ENCODE measurements at places on chromosomes 1 and 21.

DNA sequence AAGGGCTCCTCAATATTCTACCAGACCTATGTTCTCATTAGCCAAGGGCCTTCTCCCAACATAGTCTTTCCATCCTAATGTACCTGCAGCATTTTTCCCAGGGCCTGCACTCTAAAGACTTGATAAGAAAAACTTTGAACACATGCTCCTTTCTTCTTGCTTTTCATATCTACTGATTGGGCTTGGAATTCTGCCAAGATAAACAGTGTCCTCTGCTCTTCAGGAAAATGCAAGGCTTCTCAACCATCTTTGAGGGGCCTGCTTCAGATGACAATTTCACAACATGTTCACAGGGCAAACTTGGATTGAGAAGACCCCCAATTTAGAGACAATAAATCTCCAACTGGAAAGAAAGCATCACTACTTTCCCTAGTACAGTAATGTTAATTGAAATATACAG, 25.8 kb upstream of the PPT1 start:
- DNase-seq = no peak

- DNase-seq = no peak
These were observed 420.9 kb downstream of the PRDM2 start for GRCh38 chr1:14120895-14121294.

DNA sequence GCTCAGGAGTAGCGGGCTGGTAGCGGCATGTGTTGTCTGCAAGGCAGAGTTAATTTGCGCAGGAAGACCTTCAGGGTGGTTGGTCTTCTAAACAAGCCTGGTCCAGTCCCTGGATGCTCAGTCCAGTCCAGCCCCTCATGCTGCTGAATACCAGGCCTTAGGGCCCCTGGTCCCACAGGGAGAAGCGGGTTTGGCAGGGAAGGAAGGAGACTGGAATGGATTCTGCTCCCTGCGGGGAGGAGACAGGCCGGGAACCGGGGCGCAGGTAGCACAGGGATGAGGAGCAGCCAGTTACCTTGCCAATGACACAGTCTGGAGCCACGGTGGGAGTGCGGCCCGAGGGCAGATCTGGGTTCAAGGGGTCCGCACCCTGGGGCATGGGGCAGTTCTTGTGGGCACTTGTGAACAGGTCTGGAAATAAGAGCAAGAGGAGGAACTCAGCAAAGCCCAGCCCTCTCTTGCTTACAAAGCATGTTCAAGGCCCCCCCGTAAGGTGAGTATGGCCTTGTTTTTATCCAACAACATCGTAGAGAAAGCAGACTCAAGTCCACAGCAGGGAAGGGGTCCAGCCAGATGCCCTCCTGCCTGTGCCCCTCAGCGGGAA, 10.1 kb downstream of the FAM131C start:
- no peak for DNase-seq

GRCh38 chr21:36337099-36337509, 17.1 kb downstream of the MORC3 start:
- no peak for DNase-seq

DNA sequence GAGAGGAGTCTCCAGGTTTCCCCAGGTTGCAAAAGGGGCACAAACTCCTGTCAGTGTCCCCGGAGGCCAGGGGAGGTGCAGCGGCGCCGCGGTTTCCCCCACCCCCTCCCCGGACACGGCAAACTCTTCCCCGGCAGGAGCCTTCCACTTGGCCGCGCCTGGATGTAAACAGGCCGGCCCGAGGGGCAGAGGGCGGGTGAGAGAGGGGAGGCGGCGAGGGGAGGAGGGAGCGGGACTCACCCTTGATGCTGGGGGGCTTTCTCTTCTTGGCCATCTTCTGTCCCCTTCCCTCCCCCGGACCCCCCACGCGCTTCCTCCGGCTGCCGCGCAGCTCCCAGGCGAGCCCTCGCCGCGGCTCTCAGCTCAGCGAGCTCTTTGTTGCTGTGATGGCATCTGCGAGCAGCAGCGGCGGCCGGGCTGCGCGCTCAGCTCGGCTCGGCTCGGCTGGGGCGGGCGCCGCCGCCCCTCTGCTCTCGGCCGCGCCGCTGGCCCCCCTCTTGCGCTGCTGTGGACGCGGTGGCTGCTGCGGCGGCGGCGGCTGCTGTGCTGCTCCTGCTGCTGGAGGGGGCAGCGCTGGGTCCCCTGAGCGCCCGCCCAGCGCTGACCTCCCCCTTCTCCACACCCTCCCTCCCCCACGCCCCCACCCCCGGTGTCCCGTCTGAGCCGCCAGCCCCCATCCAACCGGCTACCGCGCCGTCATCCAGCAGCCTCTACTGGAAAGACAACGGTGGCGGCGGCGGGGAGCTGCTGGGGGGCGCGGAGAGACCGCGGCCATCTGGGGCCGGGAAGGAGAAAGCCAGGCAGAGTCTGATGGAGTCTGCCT, 4.9 kb upstream of the SLC44A5 start:
- DNase-seq = peak; percentile 85

GRCh38 chr1:3753656-3754454, 1.6 kb downstream of the CCDC27 start:
- no peak for DNase-seq

DNA sequence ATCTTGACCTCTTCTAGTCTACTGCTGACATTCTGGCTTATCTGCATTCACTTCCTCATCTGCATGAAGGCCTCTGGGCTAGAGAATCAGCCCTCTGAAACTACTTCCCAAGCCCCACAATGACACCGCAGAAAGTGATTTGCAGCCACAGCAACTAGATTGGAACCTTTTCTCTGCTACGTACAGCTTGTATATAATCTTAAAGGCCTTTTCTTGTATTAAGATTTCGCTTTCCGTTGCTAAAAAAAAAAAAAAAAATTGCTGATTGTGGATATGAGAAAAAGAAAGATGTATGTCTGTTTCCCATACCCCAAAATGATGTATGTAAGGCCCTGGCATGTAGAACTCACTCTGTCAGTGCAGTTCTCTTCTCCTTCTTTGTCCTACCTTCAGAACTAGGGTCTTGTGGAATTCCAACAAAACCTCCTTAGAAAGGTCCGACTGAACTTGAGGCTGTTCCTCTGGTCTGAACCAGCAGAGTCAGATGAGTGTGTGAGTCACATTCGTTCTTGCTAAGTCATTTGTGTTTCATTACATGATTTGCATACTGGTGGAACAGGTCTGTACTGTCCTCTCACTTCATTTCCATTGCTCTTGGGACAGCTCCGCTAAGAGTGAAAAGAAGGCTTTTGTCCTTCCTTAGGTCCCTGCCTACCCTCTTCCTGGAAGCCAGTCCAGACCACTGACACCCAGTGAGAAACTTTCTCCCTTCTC, 62.7 kb downstream of the PLPP3 start:
- DNase-seq = no peak

- DNase-seq = no peak
These were observed 303.4 kb downstream of the KIF26B start for GRCh38 chr1:245458234-245458633.

DNA sequence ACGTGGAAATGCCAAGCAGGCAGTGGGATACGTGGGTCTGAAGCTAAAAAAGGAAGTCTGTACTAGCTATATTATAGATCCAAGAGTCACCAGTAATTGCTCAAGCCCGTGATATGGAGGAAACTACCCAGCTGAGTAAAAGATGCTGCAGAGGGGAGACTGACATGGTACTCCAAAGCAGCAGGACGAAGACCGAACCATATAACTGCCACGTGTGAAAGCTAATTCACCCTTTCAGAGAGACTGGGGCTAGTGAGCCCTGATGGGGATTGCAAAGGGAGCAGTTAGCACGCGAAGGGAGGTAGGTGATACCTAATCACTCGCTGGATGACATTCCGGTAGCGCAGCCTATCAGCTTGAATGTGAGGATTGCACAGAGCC, 316 bp downstream of the AP4B1 start:
- no peak for DNase-seq

DNA sequence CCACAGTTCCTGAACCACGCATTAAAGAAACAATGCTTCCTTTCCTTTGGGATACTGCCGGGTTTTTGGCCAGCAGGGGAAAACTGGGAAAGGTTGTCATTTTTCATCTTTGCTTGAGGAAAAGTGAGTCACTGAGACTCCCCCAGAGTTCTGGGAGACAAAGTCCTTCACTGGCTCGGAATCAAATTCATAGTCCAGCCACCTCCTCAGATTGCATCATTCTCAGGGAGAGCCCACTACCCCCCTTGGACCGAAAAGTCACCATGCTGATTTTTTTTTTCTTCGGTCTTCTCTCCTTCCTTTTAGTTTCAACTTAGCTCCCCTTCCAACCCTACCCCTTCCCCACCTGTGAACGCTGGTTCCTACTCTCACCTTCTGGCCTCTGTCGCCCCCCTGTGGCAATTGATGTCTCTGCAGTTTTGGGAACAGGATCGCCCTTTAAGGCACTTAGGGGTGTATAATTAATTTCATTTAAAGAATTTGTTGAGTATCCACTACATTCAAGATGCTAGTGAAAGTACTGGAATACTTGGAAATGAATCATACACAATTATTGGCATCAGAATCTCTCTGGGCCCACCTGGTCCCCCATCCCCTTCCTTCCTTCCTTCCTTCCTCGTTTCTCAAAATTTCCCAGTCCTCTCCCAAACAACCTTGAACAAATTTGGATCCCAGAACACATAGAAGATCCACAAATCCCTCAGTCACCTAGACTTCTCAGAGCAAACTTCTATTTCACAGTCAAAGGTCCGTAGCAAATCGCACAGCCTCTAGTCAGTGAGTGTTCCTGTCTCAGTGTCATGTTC, 6.9 kb downstream of the ACKR1 start:
- DNase-seq = no peak

DNA sequence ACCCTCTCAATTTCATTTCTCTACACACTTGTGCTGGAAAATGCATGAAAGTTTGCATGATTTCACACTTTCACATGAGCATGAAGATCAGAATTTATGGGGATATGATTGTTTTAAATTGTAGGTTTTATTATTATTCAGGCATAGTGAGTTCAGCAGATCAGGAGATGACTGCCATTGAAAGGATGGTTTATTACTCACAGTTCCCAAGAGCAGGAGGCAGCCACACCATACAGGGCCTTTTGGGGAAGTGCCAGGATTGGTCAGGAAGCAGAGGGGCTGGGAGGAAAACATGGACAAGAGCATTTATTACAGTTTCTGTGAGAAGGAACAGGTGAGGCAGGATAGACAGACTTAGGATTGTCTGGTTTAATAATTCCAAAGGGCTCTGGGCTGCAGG, 114.6 kb upstream of the KCNJ15 start:
- DNase-seq = no peak

GRCh38 chr1:15942661-15943327, 33.1 kb downstream of the ZBTB17 start:
- no peak for DNase-seq

GRCh38 chr1:3198371-3199271, 129.6 kb downstream of the PRDM16 start:
- no peak for DNase-seq

GRCh38 chr21:43608225-43608624, 51.1 kb downstream of the HSF2BP start:
- DNase-seq = no peak

- DNase-seq = no peak
These were observed 3.3 kb upstream of the TMEM240 start for GRCh38 chr1:1543706-1544099.

DNA sequence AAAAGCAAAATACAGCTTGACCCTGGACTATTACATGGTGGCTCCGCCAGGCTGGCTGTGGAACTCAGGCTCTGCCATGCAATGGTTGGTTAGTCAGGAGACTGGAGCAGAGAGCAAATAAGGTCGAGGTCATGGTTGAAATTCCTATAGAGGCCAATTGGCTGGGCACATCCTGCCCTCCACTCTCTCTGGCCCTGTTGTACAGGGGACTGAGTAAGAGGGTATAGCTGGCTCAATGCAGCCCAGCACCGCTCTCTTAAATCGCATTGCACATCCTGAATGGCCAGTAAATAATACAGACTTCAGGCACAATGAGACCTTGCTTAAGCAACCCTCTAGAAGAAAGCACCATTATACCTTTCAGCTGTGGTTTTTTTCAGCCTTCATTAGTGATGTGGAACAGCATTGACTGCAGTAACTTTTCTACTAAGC, 59.3 kb upstream of the PPP2R5A start:
- no peak for DNase-seq

All from osteocyte (in vitro differentiated cells).